ENCODE measurements at places on chromosomes 3 and 15. TPM values are rescaled to one million over a fixed set of nuclear protein-coding genes. Genes with fewer than 3 reads are reported as not detected.

GRCh38 chr15:99408236-99409096 is 157.2 kb downstream of the LRRC28 start:
- H3K27ac ChIP-seq = peak overlapping the region; percentile 42
- no peak overlapping the region for H3K4me3 ChIP-seq
- H3K4me1 ChIP-seq = peaks cover 22% of the 10 kb centered on the region
- no peaks in the 10 kb centered on the region for H3K36me3 ChIP-seq

DNA sequence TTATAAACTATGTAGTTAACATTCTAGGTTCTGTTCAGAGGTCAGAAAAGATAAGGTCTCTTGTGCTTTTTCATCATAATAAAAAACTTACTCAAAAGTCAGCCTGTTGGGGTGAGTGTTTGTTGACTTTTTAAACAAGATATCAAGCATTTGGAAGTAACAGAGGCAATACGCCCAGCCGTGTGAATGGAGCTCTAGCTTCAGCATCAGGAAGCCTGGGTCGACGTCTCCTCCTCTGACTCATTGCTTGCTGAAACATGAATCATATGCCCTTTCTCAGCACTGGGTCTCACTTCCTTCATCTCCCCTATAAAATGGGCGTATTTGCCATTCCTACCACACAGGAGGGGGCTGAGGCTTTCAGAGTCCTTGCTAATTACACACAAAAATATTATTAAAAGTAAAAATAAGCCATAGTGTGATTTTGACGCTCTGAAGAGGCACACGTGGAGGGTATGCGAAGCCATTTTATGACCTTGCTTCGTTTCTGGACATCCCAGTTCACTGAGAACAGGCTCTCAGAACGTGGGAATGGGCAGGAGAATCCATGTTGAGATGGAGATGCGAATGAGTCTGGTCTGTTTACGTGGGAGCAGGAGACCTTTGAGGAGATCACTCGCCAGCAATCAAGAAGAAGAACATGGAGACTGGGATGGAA is 220.8 kb upstream of the TPRG1 start:
- no peak overlapping the region for H3K4me3 ChIP-seq
- H3K27me3 ChIP-seq = no peaks in the 10 kb centered on the region
- peak; percentile 95 for DNase-seq
- peak overlapping the region; percentile 90 for H3K27ac ChIP-seq
- peaks cover 66% of the 10 kb centered on the region for H3K4me1 ChIP-seq

- H3K4me3 ChIP-seq = no peak overlapping the region
- DNase-seq = no peak
- H3K27ac ChIP-seq = no peak overlapping the region
- H3K27me3 ChIP-seq = no peaks in the 10 kb centered on the region
- no peaks in the 10 kb centered on the region for H3K4me1 ChIP-seq
These were observed 319.2 kb downstream of the ZNF621 start for GRCh38 chr3:40843851-40844548.

DNA sequence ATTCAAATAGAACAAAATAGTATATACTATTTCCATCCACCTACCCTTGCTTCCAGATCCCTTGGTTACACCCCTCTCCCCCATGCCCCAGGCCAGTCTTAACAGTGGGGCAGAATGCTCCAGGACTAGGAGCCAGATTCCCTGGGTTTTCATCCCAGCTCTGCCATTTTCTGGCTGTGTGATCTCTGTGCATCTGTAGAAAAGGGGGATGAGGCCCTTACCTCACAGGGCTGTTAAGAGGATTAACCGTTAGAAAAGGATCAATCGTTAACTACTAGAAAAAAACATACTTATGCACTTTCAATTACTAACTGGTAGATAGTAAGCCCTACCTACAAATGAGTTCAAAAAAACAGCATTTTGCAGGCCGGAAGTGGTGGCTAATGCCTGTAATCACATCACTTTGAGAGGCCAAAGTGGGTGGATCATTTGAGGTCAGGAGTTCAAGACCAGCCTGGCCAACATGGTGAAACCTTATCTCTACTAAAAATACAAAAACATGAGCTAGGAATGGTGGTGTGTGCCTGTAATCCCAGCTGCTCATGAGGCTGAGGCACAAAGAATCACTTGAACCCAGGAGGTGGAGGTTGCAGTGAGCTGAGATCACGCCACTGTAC is 11.7 kb downstream of the EBLN2 start:
- no peak overlapping the region for H3K4me3 ChIP-seq
- H3K27ac ChIP-seq = no peak overlapping the region
- no peak for DNase-seq

DNA sequence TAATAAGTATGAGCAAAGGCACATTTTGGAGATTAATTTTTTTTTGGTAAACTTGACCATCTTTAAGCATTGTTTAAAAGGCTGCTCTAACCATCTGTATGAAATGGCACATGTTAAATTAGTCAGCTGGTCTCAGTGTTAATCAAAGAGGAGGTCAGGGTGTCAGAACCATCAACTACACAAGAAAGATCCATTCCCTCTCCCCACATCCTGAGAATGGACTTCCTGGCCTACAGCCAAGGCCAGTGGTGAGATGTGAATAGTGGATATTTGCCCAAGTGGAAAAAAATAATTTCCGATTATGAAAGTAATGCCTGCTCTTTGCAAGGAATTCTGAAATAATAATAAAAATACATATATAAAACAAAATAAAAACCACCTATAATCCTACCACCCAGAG is 641.7 kb downstream of the NR2F2 start:
- DNase-seq = no peak
- H3K4me1 ChIP-seq = no peaks in the 10 kb centered on the region

GRCh38 chr3:169965562-169966427 is 812 bp upstream of the SEC62 start:
- H3K4me3 ChIP-seq = peak overlapping the region; percentile 88
- no peak for DNase-seq
- peak overlapping the region; percentile 99 for H3K27ac ChIP-seq
- peaks cover 43% of the 10 kb centered on the region for H3K4me1 ChIP-seq
- H3K36me3 ChIP-seq = no peaks in the 10 kb centered on the region

DNA sequence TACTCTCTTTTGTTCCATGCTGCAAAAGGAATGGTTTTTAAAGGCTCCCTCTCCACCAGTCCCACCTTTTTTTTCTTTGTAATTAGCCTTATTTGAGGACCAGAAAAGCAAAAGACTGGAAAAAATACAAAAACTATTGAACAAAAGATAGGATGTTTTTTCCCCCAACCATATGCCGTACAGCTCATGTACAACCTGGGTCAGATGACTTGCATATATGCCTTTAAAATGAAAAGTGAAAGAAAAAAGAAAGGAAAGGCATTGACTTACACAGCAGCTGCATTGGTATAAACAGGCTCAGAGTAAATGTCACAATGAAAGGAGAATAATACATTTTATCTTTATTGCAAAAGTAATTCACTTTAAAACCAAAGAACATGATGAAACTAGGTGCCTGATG is 69.5 kb upstream of the CMC1 start:
- H3K27me3 ChIP-seq = no peaks in the 10 kb centered on the region
- DNase-seq = no peak
- H3K36me3 ChIP-seq = no peaks in the 10 kb centered on the region
- H3K4me1 ChIP-seq = no peaks in the 10 kb centered on the region

- no peaks in the 10 kb centered on the region for H3K27me3 ChIP-seq
- no peak overlapping the region for H3K4me3 ChIP-seq
- H3K27ac ChIP-seq = peak overlapping the region; percentile 79
- peaks cover 30% of the 10 kb centered on the region for H3K36me3 ChIP-seq
- H3K4me1 ChIP-seq = peaks cover 31% of the 10 kb centered on the region
- DNase-seq = no peak
These were observed 55.2 kb downstream of the PGPEP1L start for GRCh38 chr15:98952381-98952803.

- no peaks in the 10 kb centered on the region for H3K4me1 ChIP-seq
- no peaks in the 10 kb centered on the region for H3K36me3 ChIP-seq
- H3K4me3 ChIP-seq = no peak overlapping the region
- no peak for DNase-seq
These were observed 6.8 kb downstream of the GATM start for GRCh38 chr15:45371546-45371945.

GRCh38 chr15:62549345-62549970 is 384.4 kb upstream of the C2CD4B start:
- no peaks in the 10 kb centered on the region for H3K36me3 ChIP-seq
- DNase-seq = no peak
- peaks cover 22% of the 10 kb centered on the region for H3K4me1 ChIP-seq
- no peak overlapping the region for H3K27ac ChIP-seq

DNA sequence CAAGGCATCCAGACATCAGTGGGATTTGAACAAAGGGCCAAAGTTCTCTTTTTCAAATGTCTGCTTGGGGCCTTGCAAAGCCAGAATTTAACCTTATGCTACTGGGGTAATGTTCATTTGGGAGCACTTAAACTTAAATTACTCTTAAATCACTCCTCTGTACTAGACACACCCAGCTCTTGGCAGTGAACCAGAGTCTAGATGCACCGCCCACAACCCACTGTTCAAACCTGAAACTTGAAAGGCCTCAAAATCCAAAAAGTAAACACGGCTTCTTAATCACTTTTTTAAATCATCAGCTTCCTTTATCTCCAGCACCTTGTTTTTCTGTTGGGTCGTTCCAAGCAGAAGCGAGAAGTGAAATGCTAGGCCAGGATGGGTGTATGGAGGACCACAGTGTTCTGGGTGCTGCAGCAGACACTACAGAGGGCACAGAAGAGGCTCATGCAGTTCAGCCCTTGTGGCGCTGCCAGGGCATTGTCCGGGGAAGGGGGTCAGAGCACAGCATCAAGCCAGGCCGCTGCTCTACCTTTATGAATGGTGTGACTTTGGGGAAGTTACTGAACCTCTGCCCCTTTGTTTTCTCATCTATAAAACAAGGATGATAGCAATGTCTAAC is 28.8 kb downstream of the MECOM start:
- H3K27me3 ChIP-seq = no peaks in the 10 kb centered on the region
- H3K4me1 ChIP-seq = peaks cover 9% of the 10 kb centered on the region
- DNase-seq = no peak
- no peak overlapping the region for H3K27ac ChIP-seq
- no peaks in the 10 kb centered on the region for H3K36me3 ChIP-seq

ATP13A5 gene
- not detected for total RNA-seq

CHRNA7 gene
- total RNA-seq = 10.1 TPM

BCL2A1 gene
- total RNA-seq = 1.7 TPM

HERC2 gene
- total RNA-seq = 45.2 TPM

ECE2 gene
- total RNA-seq = 1.7 TPM

Data from vagina (tissue), 2 donors.